ENCODE measurements at places on chromosomes 6 and 20. TPM values are rescaled to one million over a fixed set of nuclear protein-coding genes. Genes with fewer than 3 reads are reported as not detected.
A peak's percentile ranks its signal among the peaks of the same experiment; 100 is the strongest.

The OR2H2 gene
- total RNA-seq: not detected

The HLA-DPB1 gene
- 4.0 TPM for total RNA-seq

The ARFGEF2 gene
- total RNA-seq: 18.6 TPM

The GABRR1 gene
- not detected for total RNA-seq

The SDCBP2 gene
- 5.5 TPM for total RNA-seq

The GMNN gene
- 84.9 TPM for total RNA-seq

The COL9A3 gene
- not detected for total RNA-seq

The PRPH2 gene
- total RNA-seq: not detected

The SIRPB2 gene
- total RNA-seq: not detected

GRCh38 chr6:130749402-130749801, 77.8 kb upstream of the SMLR1 start:
- H3K4me3 ChIP-seq: no peak overlapping the region
- H3K27me3 ChIP-seq: no peaks in the 10 kb centered on the region
- H3K27ac ChIP-seq: no peak overlapping the region
- no peaks in the 10 kb centered on the region for H3K4me1 ChIP-seq
- DNase-seq: no peak
- H3K36me3 ChIP-seq: no peaks in the 10 kb centered on the region

GRCh38 chr6:127291495-127291894, 24.8 kb downstream of the RNF146 start:
- no peak for DNase-seq
- H3K27me3 ChIP-seq: no peaks in the 10 kb centered on the region
- H3K4me3 ChIP-seq: no peak overlapping the region
- peaks cover 47% of the 10 kb centered on the region for H3K4me1 ChIP-seq
- no peak overlapping the region for H3K27ac ChIP-seq

GRCh38 chr6:125612345-125612846, 137.0 kb upstream of the HEY2 start:
- H3K4me3 ChIP-seq: no peak overlapping the region
- H3K27ac ChIP-seq: no peak overlapping the region
- peaks cover 21% of the 10 kb centered on the region for H3K27me3 ChIP-seq
- no peaks in the 10 kb centered on the region for H3K4me1 ChIP-seq

- no peaks in the 10 kb centered on the region for H3K36me3 ChIP-seq
- no peak overlapping the region for H3K4me3 ChIP-seq
- H3K27ac ChIP-seq: no peak overlapping the region
- DNase-seq: no peak
- no peaks in the 10 kb centered on the region for H3K4me1 ChIP-seq
These were observed 116.6 kb downstream of the MRPL14 start for GRCh38 chr6:44010411-44011349.

GRCh38 chr6:144335914-144336313, 50.8 kb downstream of the UTRN start:
- H3K4me1 ChIP-seq: peaks cover 51% of the 10 kb centered on the region
- peak overlapping the region; percentile 7 for H3K27ac ChIP-seq
- H3K36me3 ChIP-seq: no peaks in the 10 kb centered on the region
- no peaks in the 10 kb centered on the region for H3K27me3 ChIP-seq

DNA sequence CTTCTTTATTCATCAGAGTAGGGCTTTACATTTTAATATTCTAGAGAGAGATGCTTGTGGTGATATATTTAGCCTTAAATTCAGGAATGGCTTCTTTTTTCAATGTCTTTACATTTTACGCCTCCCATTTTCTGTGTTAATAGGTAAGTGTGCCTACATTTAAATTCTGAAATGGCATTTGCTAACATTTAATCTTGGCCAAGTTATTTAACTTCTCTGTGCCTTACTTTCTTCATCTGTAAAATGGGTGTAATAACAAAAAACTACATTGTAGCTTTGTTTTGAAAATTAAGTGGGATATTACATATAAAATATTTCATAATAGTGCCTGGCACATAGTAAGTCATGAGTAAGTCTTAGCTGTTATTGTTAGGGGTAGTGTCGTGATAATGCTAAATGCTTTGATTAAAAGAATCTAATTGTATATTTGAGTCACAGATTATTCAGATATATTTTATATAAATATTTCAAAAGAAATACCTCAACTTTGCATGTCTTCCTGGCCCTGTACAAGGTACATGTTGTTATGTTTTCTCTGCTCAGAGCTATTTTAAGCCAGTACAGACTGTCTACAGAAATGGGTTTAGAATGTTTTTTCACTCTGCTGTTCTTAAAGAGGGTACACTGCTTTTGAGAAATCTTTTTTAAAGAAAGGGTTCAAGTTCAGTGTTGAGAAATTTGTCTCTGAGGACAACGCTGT, 18.8 kb downstream of the CARMIL1 start:
- no peak for DNase-seq
- no peak overlapping the region for H3K27ac ChIP-seq
- H3K27me3 ChIP-seq: no peaks in the 10 kb centered on the region
- peaks cover 22% of the 10 kb centered on the region for H3K4me1 ChIP-seq
- no peak overlapping the region for H3K4me3 ChIP-seq

- no peaks in the 10 kb centered on the region for H3K27me3 ChIP-seq
- no peak overlapping the region for H3K4me3 ChIP-seq
- H3K27ac ChIP-seq: no peak overlapping the region
- H3K36me3 ChIP-seq: no peaks in the 10 kb centered on the region
These were observed 147.2 kb upstream of the HMGCLL1 start for GRCh38 chr6:55726144-55726543.

DNA sequence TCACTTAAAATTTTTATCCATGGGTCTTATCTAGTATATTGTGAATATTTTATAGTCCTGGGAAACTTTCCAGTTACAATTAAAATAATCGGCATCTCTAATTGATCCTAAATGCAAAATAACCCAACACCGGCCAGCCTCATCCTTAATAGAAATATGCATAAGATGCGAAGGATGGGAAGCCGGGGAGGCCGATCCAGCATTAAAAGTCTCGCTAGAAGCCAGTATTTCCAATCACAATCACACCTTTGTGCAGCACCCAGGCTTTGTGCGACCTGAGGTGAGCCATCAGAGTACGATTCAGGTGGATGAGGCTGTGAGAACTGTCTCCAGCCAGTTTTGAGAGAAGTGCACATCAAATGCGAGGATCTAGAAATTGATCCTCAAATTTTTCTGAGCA, 65.4 kb downstream of the EZR start:
- H3K4me1 ChIP-seq: no peaks in the 10 kb centered on the region
- H3K27me3 ChIP-seq: no peaks in the 10 kb centered on the region
- H3K4me3 ChIP-seq: no peak overlapping the region
- DNase-seq: no peak
- H3K36me3 ChIP-seq: peaks cover 38% of the 10 kb centered on the region
- no peak overlapping the region for H3K27ac ChIP-seq

DNA sequence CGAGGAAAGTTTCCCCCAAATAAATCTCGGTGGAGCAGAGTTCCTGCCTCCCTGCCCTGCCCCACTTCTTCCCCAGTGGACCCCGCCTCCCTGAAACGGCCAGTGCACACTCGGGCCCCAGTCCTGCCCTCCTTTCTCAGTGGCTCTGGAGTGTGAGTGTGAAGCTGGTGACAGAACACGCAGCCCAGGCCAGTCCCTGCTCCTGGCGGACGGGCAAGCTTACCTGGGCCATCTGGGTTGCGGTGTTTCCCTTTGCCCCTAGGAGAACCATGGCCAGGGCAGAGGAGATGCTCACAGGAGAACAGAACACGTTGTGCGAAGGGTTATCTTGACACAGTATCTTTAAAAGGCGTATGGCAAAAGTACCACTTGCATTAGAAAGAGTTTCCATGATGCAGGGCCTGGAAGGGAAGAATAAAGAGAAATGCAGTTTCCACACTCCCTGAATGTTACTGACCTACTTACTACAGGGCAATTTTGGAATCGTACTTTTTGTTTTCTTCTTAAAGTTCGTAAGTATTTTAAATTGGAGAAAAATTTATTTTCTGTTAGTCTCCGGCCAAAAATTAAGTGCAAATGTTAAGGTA, 2.8 kb downstream of the SERPINB9 start:
- DNase-seq: no peak
- H3K4me3 ChIP-seq: peak overlapping the region; percentile 99
- H3K27ac ChIP-seq: peak overlapping the region; percentile 96
- peaks cover 54% of the 10 kb centered on the region for H3K4me1 ChIP-seq
- no peaks in the 10 kb centered on the region for H3K27me3 ChIP-seq
- peaks cover 66% of the 10 kb centered on the region for H3K36me3 ChIP-seq

DNA sequence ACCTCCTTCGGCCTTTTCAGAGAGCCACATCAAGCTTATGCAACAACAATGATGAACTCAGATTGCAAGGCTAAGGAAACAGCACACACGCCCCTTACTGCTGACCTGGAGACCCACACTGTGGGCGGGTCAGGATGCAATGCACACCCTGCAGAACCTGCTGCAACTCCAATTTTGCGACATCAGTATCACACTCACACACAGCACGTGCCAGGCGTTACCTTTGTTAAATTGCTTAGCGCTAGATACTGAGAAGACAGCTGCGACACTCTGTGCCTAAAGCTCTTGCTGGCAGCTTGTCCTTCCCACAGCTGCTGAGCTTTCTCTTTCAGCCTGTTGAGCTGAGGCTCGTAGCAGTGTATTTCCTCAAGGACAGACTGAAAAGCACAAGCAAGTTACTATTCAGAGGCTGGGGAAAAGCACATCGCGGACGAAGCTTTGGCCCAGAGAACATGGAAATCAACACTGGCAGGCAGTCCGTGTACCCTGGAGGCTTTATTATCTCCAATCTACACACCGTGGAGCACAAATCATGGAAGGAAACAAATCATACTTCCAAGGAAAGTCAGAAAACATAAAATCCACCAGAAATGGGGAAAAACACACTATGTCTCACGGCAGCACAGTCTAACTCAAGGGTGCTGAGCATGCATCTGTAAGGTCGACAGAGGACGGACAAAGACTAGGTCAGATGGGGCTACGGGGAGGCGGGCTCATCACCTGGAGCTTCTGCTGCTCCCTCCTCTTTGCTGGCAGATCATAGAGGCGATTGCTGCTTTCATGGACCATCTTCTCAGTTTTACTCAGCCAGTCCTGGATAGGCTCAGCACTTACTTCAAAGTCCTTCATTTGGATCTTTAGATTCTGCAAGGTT, 268.2 kb downstream of the SYNE1 start:
- H3K36me3 ChIP-seq: no peaks in the 10 kb centered on the region
- no peak overlapping the region for H3K4me3 ChIP-seq
- H3K4me1 ChIP-seq: no peaks in the 10 kb centered on the region
- H3K27ac ChIP-seq: no peak overlapping the region
- H3K27me3 ChIP-seq: peaks cover 20% of the 10 kb centered on the region

- DNase-seq: no peak
- peaks cover 11% of the 10 kb centered on the region for H3K4me1 ChIP-seq
- H3K36me3 ChIP-seq: peaks cover 12% of the 10 kb centered on the region
- no peak overlapping the region for H3K4me3 ChIP-seq
- no peak overlapping the region for H3K27ac ChIP-seq
- H3K27me3 ChIP-seq: no peaks in the 10 kb centered on the region
These were observed 19.1 kb downstream of the ZFP64 start for GRCh38 chr20:52172392-52173047.

DNA sequence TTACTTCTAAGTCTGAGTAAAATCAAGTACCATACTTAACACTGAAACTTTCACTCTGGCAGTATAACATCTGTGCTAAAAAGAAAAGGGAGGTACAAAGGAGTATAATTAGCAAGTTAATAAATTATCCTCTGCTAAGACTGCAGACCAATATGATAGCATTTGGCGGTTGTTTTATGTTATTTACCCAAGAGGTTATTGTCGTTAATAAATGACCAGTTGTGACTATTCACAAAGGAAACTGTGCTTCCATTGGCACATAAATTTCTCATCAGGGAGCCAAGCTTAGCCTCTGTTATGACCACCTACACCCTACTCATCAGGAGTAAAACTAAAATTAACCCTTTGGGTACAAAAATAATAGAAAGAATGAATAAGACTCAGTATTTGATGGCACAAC, 86.5 kb downstream of the CRYBG1 start:
- no peak overlapping the region for H3K4me3 ChIP-seq
- H3K36me3 ChIP-seq: no peaks in the 10 kb centered on the region
- DNase-seq: no peak
- H3K4me1 ChIP-seq: peaks cover 16% of the 10 kb centered on the region
- peaks cover 4% of the 10 kb centered on the region for H3K27me3 ChIP-seq

GRCh38 chr6:7542065-7542873, 798 bp downstream of the DSP start:
- no peak overlapping the region for H3K27ac ChIP-seq
- H3K4me3 ChIP-seq: peak overlapping the region; percentile 77
- DNase-seq: no peak
- H3K27me3 ChIP-seq: peaks cover 70% of the 10 kb centered on the region

DNA sequence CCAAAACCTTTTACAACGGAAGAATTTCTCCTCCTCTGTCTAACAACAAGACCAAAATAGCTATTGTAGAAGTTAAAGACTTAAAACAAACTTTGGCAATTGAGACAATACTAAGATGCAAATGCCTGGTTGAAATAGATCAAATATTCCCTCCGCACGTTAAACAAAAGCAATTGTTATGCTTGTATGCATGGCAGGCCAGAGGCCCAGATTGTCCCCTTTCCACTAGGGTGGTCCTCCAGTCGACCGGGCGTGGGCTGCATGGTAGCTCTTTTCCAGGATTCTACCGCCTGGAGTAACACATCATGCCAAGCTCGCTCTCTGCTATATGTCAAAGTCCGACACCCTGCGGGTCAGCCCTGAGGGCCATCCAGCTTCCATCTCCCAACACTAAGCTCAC, 234.7 kb downstream of the RNGTT start:
- no peak for DNase-seq
- no peaks in the 10 kb centered on the region for H3K27me3 ChIP-seq
- peaks cover 20% of the 10 kb centered on the region for H3K36me3 ChIP-seq

- no peak for DNase-seq
- peaks cover 14% of the 10 kb centered on the region for H3K4me1 ChIP-seq
- no peaks in the 10 kb centered on the region for H3K27me3 ChIP-seq
- H3K4me3 ChIP-seq: no peak overlapping the region
- H3K27ac ChIP-seq: no peak overlapping the region
These were observed 421.2 kb upstream of the JARID2 start for GRCh38 chr6:14824484-14825275.
